ENCODE measurements at places on chromosomes 5 and 9.

- DNase-seq = no peak
Observed at GRCh38 chr5:518721-519120, 5.5 kb downstream of the SLC9A3 start.

- no peak for DNase-seq
Observed at GRCh38 chr9:106376689-106377088, 486.3 kb upstream of the ZNF462 start.

GRCh38 chr9:24504521-24504920 lies 41.2 kb downstream of the IZUMO3 start:
- no peak for DNase-seq

DNA sequence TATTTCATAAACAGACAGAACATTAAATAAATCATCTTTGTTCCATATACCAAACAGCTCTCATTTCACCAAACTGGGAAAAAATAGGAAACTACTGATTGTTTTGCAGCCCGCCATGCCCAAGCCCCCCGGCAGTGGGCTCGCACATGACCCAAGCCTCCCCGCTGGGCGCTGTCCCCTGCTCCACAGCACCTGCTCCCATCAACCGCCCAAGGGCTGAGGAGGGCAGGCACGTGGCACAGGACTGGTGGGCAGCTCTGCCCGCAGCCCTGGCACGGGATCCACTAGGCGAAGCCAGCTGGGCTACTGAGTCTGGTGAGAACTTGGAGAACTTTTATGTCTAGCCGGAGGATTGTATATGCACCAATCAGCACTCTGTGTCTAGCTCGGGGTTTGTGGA lies 554.8 kb upstream of the CCNG1 start:
- DNase-seq = no peak

DNA sequence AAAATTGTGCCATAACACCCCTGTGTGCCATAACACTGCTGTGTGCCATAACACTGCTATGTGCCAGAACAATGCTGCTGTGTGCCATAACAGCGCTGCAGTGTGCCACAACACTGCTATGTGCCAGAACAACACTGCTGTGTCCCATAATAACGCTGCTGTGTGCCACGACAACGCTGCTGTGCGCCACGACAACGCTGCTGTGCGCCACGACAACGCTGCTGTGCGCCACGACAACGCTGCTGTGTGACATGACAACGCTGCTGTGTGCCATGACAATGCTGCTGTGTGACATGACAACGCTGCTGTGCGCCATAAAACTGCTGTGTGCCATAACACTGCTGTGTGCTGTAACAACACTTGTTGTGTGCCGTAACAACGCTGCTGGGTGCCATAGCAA lies 25.9 kb downstream of the CFAP90 start:
- no peak for DNase-seq

DNA sequence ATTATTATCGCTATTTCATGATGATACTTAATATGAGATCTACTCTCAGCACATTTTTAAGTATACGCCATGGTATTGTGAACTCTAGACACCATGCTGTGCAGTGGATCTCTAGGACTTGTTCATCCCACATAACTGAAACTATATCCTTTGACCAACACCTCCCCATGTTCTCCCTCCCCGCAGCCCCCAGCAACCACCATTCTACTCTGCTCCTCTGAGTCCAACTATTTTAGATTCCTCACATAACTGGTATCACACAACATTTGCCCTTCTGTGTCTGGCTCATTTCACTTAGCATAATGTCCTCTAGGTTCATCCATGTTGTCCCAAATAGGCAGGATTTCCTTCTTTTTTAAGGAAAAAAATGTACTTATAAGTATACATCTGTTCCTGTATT lies 6.6 kb upstream of the TBC1D2 start:
- no peak for DNase-seq

GRCh38 chr9:6827439-6828145 lies 69.8 kb downstream of the KDM4C start:
- peak; percentile 15 for DNase-seq

DNA sequence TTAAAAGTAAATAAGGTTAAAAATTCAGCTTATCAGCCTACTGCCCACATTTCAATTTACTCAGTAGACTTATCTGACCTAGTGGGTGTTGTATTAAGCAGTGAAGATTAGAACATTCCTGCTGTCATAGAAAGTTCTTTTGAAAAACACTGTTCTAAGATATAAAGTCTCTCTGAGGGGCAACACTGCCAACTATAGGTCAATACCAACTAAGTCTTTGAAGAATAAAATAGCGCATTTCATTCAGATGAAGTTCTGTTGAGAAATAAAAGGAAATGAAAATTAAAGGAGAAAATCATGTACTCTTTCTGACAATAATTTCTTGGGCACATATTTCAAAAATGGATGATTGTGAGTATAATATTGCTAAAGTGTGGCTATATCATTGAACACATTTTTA lies 86.8 kb downstream of the PTPRD start:
- DNase-seq = no peak

GRCh38 chr5:125357660-125358059 lies 611.2 kb upstream of the ZNF608 start:
- no peak for DNase-seq
